CD4-positive, alpha-beta T cell treated with Interferon gamma for 1 hour (primary cell): ENCODE measurements at places on chromosomes 6 and 20.

DNA sequence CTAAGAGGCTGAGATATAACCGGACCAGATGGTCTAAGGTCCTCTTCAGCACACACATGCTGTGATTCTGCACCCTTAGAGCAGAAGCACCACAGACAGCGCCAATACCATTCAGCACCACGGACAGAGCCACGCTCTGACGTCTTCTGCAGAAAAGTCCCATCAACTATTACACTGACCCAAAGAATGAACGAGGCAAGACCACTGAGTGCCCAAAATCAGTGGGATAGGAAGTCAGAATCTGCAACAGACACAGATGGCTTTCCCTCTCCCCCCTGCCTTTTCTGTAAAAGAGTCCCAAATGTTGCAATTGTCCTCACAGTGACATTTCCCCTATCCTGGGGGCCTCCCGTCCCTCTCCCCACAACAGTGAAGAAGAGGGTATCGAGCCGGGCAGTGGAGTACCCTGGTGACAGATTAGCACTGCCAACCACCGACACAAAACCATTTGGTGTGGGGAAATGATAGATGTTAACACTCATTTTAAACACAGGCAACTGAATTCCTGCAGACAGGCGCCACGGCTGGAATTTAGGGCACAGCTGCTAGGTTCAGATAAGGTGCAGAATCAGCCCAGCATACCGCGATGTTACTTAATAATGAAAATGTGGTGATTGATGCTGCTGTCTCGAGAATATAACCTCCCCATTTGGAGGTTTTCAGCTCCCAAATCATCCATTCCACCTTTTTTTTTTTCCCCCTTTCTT, 66.6 kb upstream of the CTNNBL1 start:
- no peak for DNase-seq

- DNase-seq: no peak
Observed at GRCh38 chr6:168214586-168215104, 104.9 kb downstream of the DACT2 start.

GRCh38 chr6:64280569-64280968, 645.0 kb downstream of the PHF3 start:
- no peak for DNase-seq

- DNase-seq: no peak
Observed at GRCh38 chr20:23118766-23119165, 32.6 kb upstream of the CD93 start.

- no peak for DNase-seq
Observed at GRCh38 chr20:58603721-58604120, 47.4 kb upstream of the STX16 start.

- no peak for DNase-seq
Observed at GRCh38 chr6:282867-283416, 9.3 kb upstream of the DUSP22 start.

- DNase-seq: no peak
Observed at GRCh38 chr6:147205690-147206600, 1.7 kb downstream of the STXBP5 start.

DNA sequence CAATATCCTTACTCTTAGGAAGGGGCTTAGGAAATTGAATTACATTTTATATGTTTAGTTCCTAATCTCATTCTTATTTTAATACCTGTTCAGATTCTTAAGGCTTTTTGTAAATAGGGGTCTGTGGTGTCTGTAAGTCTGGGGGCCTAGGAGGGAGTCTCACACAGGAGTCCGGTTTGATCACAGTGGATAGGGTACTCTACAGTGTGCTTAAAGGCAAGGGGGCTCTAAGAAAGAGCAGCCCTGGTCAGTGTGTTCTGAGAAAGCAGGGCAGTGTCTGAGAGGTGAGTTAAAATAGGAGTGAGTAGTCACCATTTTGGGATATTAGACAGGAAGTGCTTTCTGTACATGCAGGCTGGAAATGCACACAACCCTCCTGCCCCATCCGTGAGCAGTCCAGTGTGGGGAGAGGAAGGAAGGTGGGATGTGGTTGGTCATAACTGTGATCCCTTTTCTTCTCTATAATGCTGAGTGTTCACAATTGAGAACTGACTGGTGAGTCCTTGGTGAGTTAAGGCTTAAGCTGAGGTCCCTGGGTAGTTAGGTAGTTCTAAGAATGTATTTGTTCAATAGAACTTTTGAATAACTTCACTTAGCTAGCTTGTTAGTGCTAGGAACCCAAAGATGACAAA, 50.0 kb downstream of the CDKAL1 start:
- DNase-seq: no peak

- no peak for DNase-seq
Observed at GRCh38 chr6:43899830-43900229, 129.8 kb downstream of the VEGFA start.

DNA sequence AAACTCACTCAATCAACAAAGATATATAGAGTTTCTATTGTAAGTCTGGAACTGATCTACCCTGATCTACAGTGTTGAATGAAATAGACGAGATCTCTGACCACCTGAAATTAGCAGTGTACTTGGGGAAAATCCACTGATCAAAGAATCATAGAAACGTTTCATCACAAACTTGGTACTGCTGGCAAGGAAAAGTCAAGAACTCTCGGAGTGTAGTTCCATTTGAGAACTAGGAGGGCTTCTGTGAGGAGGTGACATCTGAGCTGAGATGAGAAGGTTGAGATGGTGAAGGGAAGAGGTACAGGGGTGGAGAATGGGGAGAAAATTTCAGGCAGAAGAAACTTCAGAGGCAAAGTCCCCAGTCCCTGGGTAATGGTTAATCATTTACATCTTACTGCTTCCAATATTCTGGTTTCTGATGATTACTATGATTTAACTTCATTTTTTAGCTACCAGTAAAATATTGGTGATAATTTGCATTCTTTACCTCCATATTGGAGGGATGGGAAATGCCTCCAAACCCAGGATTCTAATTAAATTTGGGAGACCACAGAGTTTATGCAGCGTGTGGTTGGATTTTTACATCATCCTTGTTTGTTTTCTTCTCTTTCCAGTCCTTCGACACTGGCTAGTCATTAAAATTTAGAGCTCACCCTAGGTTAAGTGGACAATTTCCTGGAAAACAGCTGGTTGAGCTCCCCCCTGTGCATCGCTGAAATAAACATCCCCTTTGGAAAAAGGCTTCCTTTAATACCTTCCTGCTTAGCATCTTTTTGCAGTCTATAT, 191.9 kb downstream of the BCAS1 start:
- DNase-seq: no peak

- DNase-seq: no peak
Observed at GRCh38 chr6:37244430-37245310, 12.9 kb upstream of the TBC1D22B start.

DNA sequence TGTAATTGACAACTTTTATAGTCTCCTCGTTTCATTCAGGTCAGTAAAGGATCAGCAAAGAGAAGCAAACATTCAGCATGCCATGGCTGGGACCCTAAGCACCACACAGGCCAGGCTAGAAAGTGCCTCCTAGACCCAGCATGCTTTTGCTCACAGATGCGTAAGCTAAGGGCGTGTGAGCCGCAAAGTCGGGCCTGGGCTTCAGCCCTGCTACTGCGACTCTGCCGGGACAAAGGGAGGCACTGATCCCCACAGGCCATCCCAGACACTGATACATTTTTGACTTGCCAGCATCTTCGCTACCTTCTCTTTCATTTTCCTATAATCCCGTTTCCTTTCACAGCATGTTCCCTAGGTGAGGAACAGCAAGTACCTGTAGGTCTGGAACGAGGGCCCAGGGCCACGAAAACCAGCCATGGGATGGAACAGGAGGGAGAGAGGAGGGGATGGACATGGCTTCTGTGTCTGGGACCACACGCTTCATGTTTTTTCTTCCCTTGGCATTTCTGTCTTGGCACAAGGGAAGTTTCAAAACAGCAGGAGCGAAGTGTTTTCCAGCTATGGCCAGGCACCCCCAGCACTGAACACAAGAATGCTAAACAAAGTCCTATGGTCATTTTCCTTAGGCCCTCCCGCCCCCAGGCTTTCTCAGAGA, 42.6 kb downstream of the IRF4 start:
- no peak for DNase-seq

GRCh38 chr6:14074476-14075094, 43.0 kb upstream of the CD83 start:
- DNase-seq: no peak

DNA sequence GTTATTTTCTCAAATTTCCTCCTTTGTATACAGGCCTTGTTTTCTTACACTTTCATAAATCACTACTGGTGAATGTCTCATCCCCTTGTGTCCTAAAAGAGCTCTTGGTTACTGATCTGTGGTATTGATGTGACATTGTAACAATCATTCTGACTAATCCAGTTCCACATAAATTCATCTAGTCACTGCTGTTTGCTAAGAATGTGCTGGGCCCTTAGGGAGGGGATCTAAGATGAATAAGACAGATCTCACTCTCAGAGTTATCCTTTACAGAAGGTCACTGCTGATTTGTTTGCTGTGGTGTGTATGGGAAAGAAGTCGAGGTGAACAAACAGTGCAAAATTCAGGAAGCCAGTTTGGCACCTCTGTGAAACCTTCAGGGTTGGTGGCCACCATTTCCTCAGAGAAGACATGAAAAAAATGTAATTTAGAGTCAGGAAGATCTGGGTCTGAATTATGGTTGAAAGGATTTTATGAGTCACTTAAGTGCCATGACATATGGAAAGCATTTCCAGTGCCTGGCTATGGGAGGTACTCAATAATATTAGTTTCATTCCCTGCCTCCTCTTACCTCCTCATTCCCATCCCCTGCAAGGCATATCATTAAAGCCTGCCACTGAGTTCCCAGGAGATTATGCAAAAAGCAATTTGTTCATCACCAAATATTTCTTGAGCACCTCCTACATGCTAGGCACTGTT, 121.8 kb downstream of the COL9A1 start:
- DNase-seq: no peak

- no peak for DNase-seq
Observed at GRCh38 chr6:32382757-32383420, 11.2 kb upstream of the TSBP1 start.

GRCh38 chr20:45813006-45813340, 529 bp downstream of the UBE2C start:
- no peak for DNase-seq

- no peak for DNase-seq
Observed at GRCh38 chr6:11659757-11660156, 118.8 kb downstream of the ADTRP start.

DNA sequence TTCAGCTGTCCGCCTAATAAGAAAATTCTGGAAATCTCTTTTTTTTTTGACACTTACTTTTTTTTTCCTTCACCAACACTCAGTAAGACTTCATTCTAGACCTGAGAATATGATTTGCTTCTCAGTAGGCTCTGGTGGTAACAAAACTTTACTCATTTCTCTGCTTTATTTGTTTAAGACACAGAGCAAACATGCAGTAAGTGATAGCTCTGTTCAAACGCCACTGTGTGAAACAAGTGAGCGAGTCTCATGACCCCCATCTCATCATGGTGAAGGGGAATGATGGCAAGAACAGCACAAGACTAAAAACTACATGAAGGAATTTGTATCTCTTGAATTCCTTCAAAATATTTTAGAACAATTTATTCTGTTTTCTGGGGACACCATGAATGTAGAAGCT, 541.6 kb upstream of the POU3F2 start:
- DNase-seq: no peak

GRCh38 chr6:43865932-43866645, 96.1 kb downstream of the VEGFA start:
- DNase-seq: no peak

GRCh38 chr6:34457742-34458735, 7.8 kb upstream of the PACSIN1 start:
- no peak for DNase-seq

- DNase-seq: no peak
Observed at GRCh38 chr20:33552519-33552918, 62.6 kb downstream of the CBFA2T2 start.

DNA sequence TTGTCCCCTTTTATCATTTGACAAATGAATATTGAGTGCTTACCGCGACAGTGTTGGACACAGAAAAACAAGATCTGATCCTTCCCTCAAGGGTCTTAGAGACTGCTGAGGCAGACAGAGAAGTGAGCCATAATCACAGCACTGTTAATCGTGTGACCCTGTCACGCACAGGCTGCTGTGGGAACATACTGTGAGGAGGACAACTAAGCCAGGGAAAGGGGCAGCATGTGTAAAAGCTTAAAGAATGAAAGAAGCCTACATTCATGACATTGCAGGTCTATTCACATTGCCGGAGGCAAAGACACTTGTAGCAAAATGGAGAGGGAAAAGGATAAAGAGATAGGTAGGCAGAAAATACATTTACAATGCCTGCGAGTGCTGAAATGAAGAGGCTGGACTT, 32.7 kb downstream of the TRDN start:
- no peak for DNase-seq

DNA sequence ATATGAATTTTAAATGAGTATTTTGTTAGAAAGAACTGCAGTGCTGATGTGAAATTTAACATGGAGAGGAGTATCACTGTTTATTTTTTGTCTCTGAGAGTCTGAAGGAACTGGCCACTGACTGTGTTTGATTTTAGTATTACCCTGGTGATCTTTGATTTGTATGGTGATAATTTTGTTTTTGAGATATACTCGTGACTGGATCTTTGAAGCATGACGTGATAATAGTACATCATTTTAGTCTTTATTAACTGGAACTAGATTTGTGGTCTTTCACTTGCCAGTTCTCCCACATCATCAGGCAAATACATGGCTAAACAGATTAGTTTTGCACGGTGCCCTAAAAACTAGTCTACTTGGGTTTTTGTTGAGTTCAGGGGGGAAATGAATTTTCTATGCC, 55.5 kb downstream of the ARID1B start:
- no peak for DNase-seq

- DNase-seq: no peak
Observed at GRCh38 chr20:25257130-25257529, 9.2 kb downstream of the PYGB start.

DNA sequence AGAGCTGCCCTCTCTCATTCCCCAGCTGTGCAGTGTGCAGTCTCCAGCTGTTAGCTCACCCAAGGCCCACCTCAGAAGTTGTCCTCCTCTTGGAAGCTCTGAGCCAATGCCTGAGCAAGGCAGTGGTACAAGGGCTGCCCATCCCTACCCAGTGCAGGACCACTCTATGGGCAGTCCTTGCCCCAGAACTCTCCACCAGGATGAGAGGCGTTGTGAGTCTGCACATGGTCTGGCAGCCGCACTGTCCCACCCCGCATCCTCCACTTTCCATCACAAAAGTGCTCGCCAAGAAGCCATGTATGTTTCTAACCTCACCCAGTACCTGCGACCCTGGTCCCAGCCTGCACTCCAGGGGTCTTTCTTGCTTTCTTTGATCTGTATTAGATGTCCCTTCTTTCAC, 175.1 kb upstream of the PMEPA1 start:
- DNase-seq: no peak

DNA sequence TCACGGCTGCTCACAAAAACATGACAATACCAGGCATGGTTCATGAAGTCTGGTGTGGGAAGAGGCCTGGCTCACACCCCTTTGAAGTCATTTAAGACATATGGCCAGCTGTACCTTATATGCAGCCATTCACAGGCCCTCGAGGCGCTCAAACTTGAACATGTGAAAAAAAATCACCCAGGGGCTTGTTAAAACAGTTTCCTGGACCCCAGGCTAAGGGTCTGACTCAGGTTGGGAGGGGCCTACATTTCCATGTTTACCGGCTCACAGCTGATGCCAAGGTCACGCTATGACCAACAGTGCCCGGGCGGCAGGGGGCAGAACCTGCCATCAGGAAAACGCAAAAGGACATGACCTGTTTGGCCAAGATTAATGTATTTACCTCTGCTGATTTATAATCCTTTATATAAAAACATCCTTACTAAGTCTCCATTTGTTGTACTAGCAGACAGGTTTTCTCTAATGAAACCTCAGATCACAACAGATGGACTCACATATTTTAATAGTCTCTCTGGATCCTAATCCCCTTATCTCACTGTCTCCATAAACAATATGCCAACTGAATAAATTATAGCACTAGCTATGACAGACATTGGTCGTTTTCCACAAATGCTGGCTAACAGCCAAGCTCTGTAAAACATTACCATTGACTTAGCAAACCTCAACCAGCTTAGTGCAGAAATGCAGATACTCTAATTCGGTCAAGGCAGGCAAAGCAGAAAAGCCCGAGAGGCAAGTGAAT, 19.9 kb downstream of the EZR start:
- DNase-seq: no peak
